ENCODE measurements at places on chromosomes 4 and X. TPM values are rescaled to one million over a fixed set of nuclear protein-coding genes. Genes with fewer than 3 reads are reported as not detected.

Gene EMCN
- total RNA-seq, result 0.49 TPM

Gene ADGRL3
- total RNA-seq, result 1.9 TPM

Gene LUZP4
- not detected for total RNA-seq

Gene PLS3
- 229 TPM for total RNA-seq

Gene RGS12
- total RNA-seq, result 18.5 TPM

Gene GAGE12F
- not detected for total RNA-seq

Gene CTAG1A
- total RNA-seq, result not detected

Gene F8A2
- not detected for total RNA-seq

Gene SCML1
- total RNA-seq, result 11.2 TPM

Gene ZCCHC18
- 0.16 TPM for total RNA-seq

Gene OPHN1
- total RNA-seq, result 10.1 TPM

Gene CXCL11
- total RNA-seq, result not detected

Gene KLHL4
- under 0.01 TPM for total RNA-seq

Gene GUCY1B1
- 5.5 TPM for total RNA-seq

Gene APBB2
- 73.8 TPM for total RNA-seq

Gene PWWP3B
- under 0.01 TPM for total RNA-seq

Gene MYOZ2
- total RNA-seq, result not detected

Gene MGAT4D
- total RNA-seq, result not detected

Gene APELA
- total RNA-seq, result 2.9 TPM

Gene PCDH19
- 0.85 TPM for total RNA-seq

Gene EDA2R
- 14.4 TPM for total RNA-seq

Gene NPY2R
- not detected for total RNA-seq

Gene GYG2
- total RNA-seq, result 0.61 TPM

Gene GYPB
- total RNA-seq, result not detected

Gene KIT
- 3.3 TPM for total RNA-seq

Gene IL13RA1
- total RNA-seq, result 52.5 TPM

Gene PNMA3
- total RNA-seq, result 0.12 TPM

Gene NUDT10
- total RNA-seq, result 3.3 TPM

Gene PRR27
- not detected for total RNA-seq

Gene ANK2
- total RNA-seq, result 97.5 TPM

Gene ABCG2
- total RNA-seq, result 0.49 TPM

Gene CDS1
- under 0.01 TPM for total RNA-seq

Gene ZNF711
- total RNA-seq, result 1.1 TPM

Gene MAB21L2
- 5.4 TPM for total RNA-seq

Gene MAGEA10
- total RNA-seq, result not detected

Gene GAGE12E
- not detected for total RNA-seq

Gene DIPK2B
- total RNA-seq, result not detected

Gene KDR
- total RNA-seq, result 0.12 TPM

Gene GRK4
- total RNA-seq, result 6.0 TPM

Gene RPA4
- 1.1 TPM for total RNA-seq

Gene DCAF8L2
- total RNA-seq, result not detected

Gene OTUD5
- 33.3 TPM for total RNA-seq

Gene SMIM10
- 3.6 TPM for total RNA-seq

Gene SSX2B
- total RNA-seq, result not detected

Gene CXCL3
- total RNA-seq, result 5.2 TPM

Gene PROM1
- total RNA-seq, result under 0.01 TPM

Gene CCSER1
- total RNA-seq, result 0.24 TPM

Gene SPANXN3
- not detected for total RNA-seq

Gene HPGDS
- not detected for total RNA-seq

Gene PABPC5
- 4.1 TPM for total RNA-seq
